Brain (organoid and tissue), 16 donors: ENCODE measurements at places on chromosomes 12 and 14. TPM values are rescaled to one million over a fixed set of nuclear protein-coding genes. Genes with fewer than 3 reads are reported as not detected.

DNA sequence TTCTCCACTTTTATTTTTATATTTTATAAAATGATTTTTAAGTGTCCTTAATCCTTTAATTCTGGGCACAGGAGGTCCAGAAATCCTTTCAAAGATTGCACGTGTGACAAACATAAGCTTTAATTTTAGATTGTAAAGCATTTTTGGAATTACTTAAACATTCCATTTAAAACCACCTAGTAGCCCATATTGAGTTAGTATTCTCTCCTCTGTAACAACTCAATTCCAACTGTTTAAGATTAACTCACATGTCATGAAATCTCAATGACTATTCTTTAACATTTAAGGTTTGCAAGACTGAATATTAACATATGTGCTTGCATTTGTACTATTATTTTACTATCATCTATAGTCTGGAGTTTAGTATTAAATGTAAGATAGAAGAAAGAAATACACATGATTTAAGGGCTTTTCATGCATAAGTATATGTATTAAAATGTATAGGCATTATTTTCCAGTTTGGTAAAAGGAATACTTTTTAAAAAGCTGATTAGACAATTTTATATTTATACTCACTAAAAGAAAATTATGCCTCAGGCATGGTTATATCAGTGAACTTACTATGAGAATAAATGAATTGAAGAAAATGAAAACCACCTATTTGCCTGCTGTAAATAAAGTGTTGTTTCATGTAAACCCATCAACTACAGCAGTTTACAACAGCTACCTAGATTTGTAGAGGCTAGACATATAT, 776.9 kb downstream of the SLC6A15 start:
- no peak for DNase-seq

DNA sequence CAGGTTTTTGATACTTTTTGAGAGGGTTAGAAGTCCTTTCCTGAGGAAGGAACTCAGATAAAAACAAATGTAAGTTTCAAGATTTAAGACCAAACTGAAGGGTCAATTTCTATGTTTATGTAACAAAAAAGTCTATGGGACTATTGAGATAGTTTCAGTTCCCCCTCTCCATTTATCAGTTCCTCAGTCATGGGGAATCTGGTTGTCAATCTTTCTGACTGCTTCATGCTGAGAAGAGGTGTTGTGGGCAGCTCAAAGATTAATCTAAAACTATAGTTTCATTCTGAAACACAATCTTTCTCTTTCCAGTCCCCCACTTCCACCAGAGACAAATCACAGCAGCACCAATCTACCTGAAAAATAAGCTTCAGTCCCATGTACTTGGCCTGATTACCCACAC, 93.7 kb downstream of the KCNMB4 start:
- DNase-seq: no peak

DNA sequence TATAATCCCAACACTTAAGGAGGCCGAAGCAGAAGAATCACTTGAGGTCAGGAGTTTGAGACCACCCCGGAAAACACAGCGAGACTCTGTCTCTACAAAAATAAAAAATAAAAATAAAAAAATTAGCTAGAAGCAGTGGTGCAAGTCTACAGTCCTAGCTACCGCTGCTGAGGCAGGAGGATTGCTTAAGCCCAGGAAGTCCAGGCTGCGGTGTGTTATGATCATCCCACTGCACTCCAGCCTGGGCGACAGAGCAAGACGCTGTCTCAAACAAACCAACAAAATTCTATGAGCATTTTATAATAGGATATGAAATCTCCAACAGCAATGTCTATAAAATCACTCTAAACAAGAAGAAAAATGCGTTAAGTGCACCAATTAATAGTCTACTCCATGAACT, 75.3 kb downstream of the PPP1R12A start:
- DNase-seq: no peak

DNA sequence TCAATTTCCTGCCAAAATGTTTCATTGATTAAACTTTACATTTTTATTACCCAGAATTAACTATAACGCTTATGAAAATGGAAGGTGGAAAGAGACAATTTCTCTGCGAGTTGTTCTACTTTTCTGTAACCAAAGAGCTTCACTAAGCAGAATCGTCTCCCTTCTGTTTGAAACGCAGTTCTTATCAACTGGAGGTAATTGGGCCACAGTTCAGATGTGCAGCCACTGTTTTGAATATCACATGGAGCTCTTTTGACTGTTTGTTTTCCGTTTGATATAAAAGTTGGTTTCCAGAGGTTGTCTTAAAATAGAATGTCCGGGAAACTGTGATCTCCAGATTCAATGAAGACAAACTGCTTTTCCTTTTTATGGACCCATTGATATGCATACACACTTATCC, 183.3 kb upstream of the SEL1L start:
- no peak for DNase-seq

GRCh38 chr12:11228296-11228879, 41.1 kb downstream of the PRB3 start:
- DNase-seq: no peak

GRCh38 chr12:72264548-72265175, 7.5 kb upstream of the TRHDE start:
- DNase-seq: peak; percentile 67

DNA sequence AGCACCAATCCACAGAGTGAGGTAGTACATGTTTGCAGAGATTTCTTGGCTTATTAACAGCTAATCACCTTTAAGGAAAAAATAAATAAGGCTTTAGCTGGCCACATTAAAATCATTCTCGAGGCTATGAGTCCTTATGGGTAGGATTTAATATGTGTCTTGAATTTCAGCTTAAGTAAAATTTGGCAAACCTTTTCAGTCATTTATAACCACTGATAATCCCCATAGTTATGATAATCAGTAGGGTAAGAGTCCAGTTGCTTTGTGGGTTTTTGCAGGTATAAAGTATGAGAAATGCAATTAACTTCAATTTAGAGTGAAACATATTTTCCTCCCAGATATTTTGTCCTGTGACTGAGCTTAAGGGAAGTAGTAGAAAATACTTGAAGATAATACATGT, 1458.9 kb upstream of the FLRT2 start:
- DNase-seq: no peak

GRCh38 chr12:90999966-91000365, 4.8 kb downstream of the EPYC start:
- DNase-seq: no peak

SLC35F4 gene
- polyA plus RNA-seq: 0.83 TPM

FAM90A1 gene
- polyA plus RNA-seq: 0.29 TPM

SINHCAF gene
- polyA plus RNA-seq: 118 TPM

OR6C68 gene
- polyA plus RNA-seq: not detected

ADAMTS20 gene
- polyA plus RNA-seq: not detected

DLST gene
- 89.0 TPM for polyA plus RNA-seq
